HT1080 (cell line): ENCODE measurements at places on chromosomes 2 and 18. TPM values are rescaled to one million over a fixed set of nuclear protein-coding genes. Genes with fewer than 3 reads are reported as not detected.

DNA sequence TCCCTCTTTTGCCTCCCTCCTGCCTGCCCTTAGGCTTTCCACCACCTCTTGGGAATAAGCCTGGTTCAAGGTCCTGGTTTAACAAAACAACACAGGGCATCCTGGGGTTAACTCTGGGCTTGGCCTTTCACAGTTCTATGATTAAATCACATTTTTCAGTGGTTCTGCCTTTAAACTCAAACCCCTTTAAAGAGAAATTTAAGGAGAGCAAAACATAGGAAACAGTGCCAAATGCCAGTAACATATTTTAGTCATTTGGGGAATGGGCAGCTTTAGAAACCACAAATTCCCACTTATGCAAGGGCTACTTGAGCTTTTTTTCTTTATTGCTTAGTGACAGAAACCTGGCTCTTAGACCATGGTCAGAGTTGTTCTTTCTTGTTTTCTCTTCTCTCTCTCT, 112.2 kb upstream of the FZD5 start:
- no peak for DNase-seq

GRCh38 chr2:118231759-118232158, 143.5 kb downstream of the INSIG2 start:
- DNase-seq = no peak

DNA sequence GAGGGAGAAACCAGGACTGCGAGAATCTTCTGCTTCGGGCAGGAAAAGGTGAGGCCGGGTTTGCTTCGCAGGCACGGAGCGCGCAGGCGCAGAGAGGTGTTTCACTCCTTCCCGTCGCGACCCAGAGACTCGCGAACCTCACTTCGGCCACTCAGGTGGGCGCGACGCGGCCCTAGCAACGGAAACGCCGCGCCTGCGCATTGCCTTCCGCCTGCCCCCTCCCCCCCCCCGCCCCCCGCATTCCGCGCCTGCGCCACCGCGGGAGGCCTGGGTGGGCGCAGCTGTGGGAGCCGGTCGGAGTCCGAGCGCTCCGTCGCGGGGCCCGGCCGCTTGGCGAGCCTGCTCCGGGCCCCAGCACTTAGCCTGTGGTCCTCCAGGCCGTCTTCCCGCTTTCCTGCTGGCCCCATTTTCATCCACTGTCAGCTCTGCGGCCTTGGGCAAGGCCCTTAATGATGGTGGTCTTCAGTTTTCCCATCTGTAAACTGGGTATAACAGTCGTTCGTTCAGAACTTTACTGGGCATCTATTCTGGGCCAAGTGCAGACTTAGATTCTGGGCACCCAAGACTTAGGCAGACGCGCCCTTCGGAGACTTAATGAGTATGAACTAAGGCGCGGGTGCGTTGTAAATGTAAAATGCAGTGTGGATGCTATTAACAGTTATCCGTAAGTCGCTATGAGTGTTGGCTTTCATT, 62.1 kb upstream of the ACKR3 start:
- no peak for DNase-seq

The STPG4 gene
- 0.10 and 0.70 TPM in 2 replicates for total RNA-seq

The TM4SF20 gene
- total RNA-seq = not detected in 2 replicates

The GPR39 gene
- total RNA-seq = 5.6 and 6.9 TPM in 2 replicates
